Fibroblast of skin of scalp (primary cell): ENCODE measurements at places on chromosomes 3 and 15.
A peak's percentile ranks its signal among the peaks of the same experiment; 100 is the strongest.

- DNase-seq = no peak
Observed at GRCh38 chr15:69881766-69882165, 216.0 kb downstream of the TLE3 start.

GRCh38 chr3:44954304-44954703, 21.7 kb downstream of the ZDHHC3 start:
- DNase-seq = no peak

- peak; percentile 32 for DNase-seq
Observed at GRCh38 chr3:177062052-177062732, 135.1 kb downstream of the TBL1XR1 start.

GRCh38 chr3:111252779-111253178, 181.2 kb downstream of the NECTIN3 start:
- peak; percentile 41 for DNase-seq

DNA sequence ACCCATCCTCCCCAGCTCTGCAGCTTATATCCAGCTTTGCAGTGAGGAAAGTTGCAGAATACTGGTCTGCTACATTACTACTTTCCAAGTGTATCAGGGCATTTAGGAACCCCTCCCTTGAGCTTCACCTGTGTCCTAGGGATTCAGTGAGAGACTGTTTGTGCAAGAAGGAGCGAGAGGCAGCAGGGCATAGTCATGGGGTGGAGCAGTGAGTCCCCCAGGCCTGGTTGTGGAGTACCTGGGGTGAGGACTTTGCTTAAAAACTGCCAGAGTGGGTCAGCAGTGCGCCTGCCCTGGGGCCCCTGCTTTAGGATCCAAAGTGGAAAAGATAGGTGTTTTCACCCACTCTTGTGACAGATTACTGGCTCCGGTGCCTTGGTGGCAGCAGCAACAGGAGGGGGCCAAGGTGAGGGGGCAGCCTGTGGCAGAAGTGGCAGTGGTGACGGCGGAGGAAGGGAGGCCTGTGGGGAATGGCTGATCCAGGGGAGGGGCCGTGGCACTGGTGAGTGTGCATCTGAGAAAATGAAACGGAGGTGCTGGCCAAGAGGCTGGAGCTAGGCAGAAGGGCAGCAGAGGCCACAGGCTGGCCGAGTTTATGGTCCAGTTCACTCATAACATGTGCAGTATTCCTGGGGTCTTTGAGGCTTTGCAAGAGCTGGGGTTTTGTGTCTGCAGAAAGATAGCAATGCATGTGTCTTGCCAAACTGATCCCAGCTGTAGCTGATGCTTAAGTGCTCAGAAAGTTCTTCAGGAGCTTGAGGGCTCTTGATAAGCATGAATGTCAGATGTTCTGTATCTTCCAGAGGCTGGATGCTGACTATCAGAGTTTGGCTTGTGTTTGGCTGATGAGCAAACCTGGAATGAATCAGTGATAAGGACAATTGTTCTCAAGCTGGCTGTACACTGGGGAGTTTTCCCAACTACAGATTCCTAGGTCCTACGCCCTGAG, 43.4 kb downstream of the GOLGA6A start:
- no peak for DNase-seq

DNA sequence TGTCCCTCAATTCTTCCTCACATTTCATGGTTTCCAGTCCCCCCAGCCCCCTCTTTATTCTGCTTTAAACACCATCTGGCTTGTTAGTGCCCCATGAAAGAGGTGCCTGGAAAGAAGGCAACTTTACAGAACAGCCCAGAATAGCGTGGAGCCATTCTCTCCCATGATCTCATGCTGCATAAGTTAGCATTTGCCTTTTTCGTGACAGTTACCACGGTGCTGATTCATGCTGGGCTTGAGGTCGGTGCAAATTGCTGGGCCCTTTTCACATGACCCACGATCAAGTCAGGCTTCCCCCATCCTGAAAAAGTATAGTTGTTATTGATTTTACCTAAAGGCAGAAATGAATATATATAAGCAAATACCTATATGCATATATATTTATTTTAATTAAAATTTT, 29.6 kb downstream of the SQOR start:
- DNase-seq = peak; percentile 25

DNA sequence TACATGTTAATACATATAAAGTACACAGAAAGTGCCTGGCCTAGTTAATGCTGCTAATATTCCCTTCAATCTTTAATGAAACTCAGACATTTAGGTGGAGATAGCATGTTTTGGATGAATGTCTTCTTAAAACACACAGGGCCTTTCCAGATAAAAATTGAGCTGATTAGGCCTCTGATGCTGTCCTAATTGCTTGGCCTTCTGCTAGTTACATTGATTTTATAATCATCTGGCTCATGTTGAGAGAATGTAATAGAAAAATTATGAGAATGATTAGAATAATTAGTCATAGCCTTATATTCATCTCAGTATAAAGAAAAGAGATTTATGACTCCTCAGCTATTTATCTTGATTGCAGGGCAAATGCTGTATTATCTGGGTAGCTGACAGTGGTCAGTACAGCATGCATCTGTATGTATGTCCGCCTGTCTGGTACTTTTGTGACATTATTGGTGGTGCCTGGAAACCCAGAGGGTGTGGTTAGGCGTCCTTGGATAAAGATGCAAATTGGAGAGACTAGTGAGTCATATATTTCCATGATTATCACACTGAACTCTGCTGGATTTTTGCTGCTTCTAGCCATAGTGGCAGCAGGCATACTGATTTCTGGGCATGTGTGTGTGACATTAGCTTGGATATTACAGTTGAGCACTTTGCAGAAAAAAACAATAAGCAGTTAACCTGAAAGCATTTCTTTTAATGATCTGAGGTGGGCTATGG, 120.8 kb downstream of the FEZF2 start:
- no peak for DNase-seq

DNA sequence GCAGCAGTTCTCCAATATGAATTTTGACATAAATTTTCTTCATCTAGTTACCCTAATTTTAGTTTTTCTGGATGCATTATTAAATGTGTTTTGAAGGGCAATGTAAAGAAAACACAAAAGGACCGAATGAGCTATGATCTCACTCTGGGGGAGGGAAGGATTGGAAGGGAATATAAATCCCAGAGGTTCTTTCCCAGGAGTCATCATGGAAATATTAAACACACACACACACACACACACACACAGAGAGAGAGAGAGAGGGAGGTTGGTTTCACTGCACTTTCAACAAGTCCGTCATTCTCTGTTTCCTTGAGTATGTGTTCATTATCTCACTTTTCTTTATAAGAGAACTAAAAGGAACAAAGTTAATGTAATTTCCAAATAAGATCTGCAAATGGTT, 70.7 kb upstream of the DCBLD2 start:
- DNase-seq = peak; percentile 98

GRCh38 chr15:26166429-26166828, 303.3 kb upstream of the ATP10A start:
- no peak for DNase-seq

DNA sequence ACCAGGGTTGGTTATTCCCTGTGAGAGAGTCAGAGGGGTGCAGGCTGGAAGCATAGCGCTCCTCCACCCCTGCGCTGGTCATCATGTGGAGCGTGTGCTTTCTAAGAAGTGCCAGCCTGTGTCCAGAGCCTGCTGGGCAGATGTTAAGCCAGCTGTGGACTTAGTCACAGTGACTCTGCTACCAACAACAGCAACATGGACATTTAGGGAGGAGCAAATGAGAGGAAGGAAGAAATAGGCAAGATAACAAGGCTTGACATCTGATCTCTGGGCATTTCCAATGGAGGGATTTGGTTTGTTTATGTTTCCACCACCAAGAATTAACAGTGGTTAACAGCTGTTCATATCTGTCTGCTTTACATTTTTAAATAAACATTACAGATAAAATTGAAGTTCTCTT, 36.4 kb upstream of the MYZAP start:
- DNase-seq = no peak

DNA sequence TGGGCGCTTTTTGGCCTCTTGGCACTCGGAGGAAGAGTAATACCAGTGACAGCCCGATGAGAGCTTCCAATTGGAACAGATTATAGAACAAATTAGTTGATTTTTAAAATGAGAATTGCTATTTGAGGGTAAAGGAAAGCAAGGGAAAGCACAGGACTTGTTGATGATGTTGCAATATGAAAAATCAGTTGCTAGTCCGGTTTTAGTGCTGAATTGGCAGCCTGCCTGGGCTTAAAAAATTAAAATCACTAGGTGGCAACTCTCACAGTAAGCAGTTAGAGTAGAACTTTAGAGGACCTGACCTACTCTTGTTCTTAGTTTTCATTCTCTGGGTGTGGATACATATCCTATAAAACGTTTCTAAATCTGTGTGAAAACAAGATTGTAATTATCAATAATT, 2.1 kb upstream of the SCAANT1 start:
- DNase-seq = peak; percentile 65

GRCh38 chr3:87004883-87005282, 13.9 kb upstream of the VGLL3 start:
- DNase-seq = no peak

DNA sequence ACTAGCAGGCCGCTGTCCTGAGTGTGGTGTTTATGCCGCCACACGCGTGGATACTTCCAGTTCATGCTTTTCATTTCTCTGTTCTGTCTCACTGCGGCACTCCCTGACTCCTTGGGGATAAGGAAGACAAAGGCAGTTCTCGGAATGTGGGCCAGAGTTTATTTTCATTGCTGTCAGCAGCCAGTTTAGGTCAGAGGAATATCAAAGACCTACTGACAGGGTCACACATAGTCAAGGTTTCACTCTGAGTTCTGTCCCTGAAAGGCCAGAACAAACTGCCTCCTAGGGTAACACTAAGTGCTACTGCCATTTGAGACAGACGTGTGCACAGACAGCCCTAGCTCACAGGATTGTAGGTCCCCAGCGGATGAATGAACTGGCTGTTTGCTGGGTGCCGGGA, 27.3 kb upstream of the SPTBN5 start:
- DNase-seq = peak; percentile 21
